Hematopoietic multipotent progenitor cell treated with erythropoietin and hydrocortisone succinate and interleukin-3 and kit ligand, for 15 days (in vitro differentiated cells): ENCODE measurements at places on chromosomes 11 and 22.

DNA sequence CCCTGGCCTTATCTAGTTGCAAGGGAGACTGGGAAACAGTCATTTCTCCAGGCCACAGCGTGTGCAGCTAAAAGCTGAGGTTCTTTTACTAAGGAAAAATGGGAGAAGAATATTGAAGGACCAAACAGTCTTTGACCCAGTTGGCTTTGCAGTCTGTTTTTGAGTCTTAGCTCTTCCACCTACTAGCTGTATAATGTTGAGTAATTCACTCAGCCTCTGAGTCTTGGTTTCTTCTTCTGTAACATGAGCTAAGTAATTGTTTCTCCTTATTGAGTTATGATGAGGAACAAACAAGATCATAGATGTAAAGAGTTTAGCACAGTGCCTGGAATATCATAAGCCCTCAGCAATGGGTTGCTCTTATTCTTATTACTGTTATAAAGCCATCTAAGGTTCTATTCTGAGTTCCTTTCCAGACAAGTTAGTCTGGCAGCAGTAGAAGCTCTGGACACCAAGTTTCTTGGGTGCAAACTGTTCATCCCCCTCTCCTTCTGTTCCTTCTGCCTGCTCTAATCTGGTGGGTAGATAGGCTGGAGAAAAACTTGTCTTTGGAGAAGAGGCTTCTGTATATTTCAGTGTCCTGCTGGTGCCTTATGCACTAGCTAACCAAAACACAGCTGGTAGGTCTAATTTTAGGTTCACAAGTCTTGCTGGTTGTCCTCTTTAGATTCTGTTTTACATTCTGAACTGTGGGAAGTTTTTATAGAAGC lies 13.5 kb downstream of the TRIM44 start:
- no peak for DNase-seq

GRCh38 chr22:37273846-37274225 lies 8.5 kb upstream of the CYTH4 start:
- DNase-seq, result no peak

DNA sequence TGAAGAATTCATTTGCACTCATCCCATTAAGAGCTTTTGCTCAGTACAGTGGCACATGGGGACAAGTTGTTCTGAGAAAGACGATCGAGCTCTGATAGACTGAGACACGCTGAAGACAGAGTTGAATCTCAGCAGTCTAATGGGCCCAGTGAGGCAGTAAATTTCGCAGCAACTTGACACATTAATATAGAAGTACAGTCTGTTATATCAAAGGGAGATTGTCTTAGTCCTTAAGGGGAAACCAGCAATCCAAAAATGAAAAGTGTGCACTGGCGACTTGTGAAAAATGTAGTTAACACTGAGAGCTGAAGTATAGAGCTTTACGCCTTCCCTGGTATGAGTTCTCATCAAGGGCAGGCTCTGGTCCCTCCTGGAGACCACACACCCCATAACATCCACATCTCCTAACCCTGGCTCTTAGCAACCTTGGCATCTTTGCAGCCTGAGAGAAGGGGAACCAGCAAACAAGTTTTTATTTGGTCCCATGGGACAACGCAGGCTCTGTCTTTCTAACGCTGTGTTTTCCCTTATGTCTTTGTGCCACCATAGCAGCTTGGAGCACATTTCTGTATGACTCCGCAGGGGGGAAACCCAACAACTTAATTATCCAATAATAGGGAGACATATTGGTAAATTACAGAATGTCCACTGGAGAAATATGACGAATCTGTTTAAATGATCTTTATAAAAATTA lies 952.5 kb downstream of the OPCML start:
- DNase-seq, result no peak

- no peak for DNase-seq
These were observed 36.3 kb upstream of the CARS1 start for GRCh38 chr11:3093281-3094191.

DNA sequence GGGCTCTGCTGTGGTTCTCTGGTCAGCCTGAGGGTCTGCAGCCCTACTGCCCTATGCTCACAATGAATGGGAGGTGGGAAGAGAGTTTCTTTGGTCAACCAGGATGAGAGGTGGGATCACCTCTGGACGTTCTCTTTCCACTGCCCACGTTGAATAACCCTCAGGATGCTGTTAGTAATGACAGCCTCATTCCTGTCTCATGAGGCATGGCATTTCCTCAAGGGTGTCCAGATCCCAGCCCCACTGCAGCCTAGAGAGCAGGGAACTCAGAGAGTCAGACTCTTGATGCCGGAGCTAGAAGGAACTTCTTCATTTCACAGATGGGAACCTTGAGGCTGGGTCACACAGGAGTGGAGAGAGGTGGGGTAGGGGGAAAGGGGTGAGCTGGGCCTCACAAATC lies 196.0 kb downstream of the CEP164 start:
- no peak for DNase-seq

DNA sequence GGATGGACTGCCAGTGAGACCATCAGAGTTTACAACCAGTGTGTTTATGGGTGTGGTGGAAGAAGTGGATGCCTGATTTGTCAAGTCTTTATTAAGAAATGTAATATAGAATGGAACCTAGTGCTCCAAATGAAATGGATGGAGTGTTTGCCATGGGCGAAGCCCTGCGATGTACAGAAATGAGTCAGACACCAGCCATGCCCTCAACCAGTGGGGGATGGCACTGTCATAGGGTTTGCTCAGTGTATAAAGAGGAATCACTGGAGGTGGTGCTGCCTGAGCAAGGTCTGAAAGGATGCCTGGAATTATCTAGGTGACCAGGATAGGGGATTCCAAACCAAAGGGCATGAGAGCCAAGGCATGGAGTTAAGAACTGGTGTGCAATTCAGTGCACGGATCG lies 120.9 kb upstream of the MTNR1B start:
- no peak for DNase-seq

GRCh38 chr22:35381424-35382009 lies 621 bp downstream of the HMOX1 start:
- DNase-seq, result no peak

- no peak for DNase-seq
These were observed 28.8 kb upstream of the P2RY2 start for GRCh38 chr11:73189315-73189714.

DNA sequence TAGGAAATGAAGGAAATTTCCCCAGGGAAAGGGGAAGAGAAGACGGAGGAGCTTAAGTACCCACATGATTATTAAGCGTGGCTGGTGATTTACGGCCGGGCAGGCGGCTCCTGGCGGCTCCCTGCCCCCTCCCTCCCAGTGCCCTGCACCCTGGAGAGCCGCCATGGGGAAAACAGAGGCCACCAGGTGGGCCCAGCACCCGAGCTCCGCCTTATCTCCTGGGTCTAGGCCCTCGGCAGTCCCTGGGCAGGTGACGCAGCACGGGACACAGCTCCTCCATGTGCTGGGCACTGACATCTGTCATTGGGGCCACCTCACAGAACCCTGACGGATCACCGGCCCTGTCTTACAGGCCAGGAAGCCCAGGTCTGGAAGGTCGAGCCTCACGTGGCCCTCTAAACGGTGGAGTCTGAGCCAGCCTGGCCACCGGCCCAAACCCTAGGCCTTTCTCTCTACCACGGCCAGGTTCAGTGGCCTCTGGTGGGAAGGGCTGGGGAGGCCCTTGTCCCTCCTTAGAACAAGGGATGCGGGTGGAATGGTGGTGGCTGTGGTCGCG lies 60.2 kb upstream of the PPARA start:
- no peak for DNase-seq

DNA sequence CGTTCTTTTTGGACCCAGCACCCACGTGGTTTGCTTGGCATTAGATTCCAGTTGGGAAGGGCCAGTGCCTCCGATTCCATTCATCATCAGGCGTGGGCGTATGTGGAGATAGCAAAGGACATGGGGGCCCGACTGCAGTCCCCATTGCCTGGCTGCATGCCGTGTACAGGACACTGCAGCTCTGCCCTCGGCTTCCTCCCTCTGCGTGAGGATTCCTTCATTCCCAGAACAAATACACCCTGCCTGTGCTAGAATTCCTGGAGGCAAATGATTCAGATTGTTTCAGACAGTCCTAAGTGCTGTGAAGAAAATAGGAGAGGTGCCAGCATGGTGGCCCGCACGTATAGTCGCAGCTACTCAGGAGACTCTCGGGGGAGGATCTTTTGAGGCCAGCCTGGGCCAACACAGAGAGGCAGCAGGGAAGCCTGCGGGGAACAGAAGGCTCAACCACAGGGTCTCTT lies 15.4 kb downstream of the DERL3 start:
- DNase-seq, result no peak

GRCh38 chr11:45881708-45882368 lies 3.6 kb upstream of the MAPK8IP1 start:
- no peak for DNase-seq

DNA sequence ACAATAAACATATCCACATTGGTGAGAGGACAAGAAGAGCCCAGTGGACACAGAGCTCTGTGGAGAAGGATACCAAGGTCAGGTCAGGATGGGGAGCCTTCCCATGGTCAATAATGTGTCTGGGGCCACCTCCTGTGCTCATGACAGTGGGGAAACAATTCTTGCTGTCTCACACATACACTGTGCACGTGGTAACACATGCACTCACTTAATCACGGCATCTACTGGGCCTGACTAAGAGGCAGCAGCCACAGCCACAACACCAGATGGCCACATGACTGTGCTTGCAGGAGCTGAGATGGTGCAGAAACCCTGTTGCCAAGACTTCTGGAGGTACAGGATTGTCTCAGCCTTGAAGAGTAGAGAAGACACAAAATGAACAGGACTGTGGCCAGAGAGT lies 28.6 kb downstream of the C22orf42 start:
- DNase-seq, result no peak
